Activated T-cell treated with anti-CD3 and anti-CD28 coated beads, Interleukin-2, amount 50 U/mL, for 1 hour (primary cell): ENCODE measurements at places on chromosomes 5 and 9.

DNA sequence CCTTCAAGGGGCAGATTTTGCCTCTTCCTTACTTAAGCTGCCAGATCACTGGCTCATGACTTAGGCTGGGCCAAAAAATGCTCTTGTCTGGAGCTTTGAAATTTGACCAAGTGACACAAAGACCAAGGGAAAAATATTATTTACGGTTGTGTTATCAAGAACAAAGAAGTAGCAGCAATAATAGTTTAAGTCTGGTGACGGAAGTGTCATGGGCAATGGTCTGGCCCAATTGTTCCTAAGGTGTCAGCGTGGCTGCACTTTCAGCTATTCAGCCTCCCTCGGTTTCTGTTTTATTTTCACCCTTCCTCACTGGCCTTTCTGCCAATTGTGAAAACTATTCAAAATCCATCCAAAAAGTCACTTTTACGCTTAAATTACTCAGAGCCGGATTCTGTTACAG lies 185.3 kb downstream of the CDH18 start:
- DNase-seq = no peak

DNA sequence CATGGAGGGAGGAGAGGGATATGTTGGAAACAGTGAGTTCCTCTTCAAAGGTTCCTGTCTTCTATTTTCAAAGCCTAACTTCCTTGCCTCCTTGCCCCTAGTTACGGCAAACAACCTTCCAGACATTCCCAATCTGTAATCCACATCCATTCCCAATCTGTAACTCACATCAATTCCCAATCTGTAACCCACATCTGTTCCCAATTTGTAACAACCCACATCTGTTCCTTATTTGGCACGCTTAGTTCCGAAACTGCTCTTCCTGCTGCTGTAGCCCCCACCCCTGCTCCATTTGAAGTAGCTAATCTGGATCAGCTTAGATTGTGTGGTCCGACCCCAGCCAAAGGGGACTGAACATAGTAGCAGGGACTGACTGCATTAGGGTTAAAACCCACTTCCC lies 23.9 kb upstream of the IDNK start:
- DNase-seq = no peak

DNA sequence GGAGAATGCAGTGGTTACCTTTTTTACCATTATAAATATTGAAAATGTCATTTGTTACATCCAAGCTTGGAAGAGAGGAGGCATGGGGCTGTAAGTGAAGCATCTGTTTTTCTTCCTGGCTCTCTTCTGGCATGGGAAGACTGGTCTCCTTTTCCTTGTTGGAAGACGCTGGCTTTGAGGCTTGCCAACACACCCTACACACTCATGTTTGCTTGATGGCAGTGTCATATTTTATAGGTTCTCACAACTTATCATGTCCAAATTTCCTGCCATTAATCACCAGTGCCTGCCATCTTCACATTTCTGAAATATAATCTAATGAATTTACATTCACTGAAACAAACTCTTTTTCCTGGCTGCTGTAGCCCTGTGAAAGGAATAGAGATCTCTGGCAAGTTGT lies 252.9 kb downstream of the MAN2A1 start:
- no peak for DNase-seq

DNA sequence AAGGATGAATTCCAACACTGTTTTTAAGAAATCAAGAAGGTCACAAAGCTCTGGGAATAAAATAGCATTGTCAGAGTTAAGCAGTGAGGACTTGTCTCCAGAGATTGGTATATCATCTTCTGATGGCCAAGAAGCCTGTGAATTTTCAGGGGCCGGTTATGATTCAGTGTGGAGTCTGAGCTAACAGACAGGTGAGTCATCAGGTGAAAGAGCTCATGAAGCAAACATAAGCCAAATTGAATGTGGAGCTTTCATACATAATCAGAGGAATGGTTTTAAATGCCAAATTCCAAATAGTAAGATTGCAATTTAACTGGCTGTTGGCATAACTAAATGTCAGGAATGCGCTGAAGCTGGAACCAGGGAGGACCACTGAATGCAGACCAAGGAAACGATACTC lies 494.2 kb downstream of the MTRR start:
- DNase-seq = no peak

GRCh38 chr9:90870621-90871326 lies 69.2 kb downstream of the SYK start:
- no peak for DNase-seq

- DNase-seq = no peak
Measured at GRCh38 chr5:20570486-20570885, 582.5 kb upstream of the CDH18 start.

DNA sequence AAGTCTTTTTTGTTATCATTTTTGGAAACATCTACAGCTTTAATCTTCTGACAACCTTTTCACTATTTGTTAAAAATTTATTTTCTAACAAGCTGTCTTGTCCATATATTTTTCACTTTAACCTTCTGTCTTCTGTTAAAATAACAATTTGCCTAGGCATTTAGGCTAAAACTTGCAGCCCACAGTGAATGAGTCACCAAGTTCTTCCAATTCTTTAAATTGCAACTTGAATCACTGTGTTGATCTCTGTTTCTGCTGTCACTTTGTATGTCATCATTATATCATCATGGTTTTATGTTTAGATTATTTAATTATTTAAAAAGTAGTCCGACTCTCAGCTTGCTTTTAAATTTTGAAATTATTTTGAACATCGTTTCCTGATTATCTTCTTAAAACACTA lies 473.8 kb upstream of the PTPRD start:
- no peak for DNase-seq

DNA sequence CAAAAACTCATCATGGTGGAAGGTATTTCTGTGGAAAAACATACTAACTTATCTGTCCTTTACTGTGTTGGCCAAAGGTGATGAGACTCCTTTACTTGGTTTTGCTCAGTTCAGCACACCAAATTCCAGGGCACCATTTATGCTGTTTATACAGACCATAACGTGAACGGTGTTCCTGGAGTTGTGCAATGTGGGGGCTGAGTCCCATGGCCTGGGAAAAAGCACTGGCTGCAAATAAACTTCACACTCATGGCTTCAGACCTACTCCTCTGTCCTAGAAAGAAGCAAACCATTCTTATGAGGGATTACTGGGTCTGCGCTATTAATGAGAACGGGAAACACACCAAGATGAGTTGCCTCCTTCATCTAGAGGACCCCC lies 10.4 kb downstream of the FREM1 start:
- no peak for DNase-seq

DNA sequence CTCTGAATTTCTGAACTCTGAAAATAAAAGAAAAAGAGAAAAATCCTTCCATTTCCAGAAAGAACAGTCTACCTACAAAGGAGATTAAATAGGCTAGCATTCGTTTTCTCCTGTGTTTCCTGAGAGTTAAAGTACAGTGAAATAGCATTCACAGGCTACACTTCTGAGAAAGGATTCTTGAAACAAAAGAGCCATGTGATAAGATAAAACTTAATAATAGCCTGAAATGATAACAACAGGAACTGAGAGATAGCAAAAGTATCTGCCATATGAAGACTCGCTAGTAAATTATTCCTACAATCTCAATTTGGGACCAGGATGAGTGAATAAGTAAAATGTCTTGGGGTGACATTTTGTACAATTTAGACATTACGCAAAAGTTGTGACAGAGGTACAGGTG lies 62.4 kb downstream of the FBN2 start:
- DNase-seq = no peak

DNA sequence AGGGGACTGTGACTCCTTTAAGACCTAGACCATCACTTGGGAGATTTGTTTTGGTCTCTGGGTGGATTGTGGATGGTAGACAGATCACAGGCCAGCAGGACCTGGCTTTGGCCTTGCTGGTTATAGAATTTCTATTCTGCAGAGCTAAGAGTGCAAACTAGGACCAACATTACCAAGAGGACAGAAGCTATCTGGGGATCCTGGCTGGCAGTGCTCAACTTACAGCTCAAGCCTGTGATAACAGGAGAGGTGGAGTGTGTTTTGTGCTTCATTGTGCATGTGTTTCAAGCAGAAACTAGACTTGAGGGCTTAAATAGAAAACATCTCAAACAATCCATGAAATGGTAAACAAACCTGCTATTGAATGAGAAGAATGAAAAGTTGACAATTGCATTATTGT lies 106.7 kb downstream of the ZNF462 start:
- DNase-seq = no peak

GRCh38 chr5:125505115-125505514 lies 758.7 kb upstream of the ZNF608 start:
- DNase-seq = no peak

- no peak for DNase-seq
Measured at GRCh38 chr9:97638666-97639065, 5.0 kb downstream of the NCBP1 start.

DNA sequence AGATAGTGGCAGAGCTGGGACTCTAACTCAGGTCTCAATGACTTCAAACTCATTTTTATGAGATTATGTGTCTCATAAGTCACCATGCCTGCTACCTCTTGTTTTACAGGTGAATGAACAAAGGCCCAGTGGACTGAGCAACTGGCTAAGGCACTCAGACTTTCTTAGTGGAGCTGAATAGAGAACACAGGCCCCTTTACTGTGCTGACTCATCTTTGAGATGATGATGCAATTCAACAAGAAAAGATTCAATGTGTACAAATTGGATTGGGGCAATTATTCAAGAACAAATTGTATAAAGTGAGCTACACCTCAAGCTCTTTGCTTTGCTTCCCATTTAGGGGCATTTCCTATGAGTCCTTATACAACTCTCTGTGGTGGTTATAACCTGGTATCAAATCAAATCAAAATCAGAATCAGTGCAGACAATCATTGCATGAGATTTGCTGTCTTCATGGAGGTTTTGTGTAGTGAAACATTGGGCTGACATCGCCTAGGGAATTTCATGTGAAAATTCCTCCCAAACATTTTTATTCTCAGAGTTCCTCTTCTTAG lies 84.3 kb upstream of the PPP2R2B start:
- DNase-seq = no peak

DNA sequence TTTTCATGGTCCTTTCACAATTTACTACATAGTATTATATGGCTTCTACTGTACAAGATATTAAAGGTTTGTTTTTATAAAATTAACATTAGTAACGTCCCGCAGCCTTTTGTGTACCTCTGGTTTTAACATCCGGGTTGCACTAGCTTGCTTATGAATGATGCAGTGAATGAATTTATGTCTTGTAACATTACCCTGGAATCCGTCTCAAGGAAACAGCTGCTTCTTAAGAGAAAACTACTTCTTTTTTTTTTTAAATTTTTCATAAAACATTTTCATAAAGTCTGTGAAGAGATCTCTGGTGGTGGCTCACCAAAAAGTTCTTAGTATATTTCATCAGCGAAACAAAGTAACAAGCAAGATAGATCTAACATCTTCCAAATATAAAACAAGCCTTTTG lies 23.6 kb downstream of the MARCHF3 start:
- DNase-seq = no peak

DNA sequence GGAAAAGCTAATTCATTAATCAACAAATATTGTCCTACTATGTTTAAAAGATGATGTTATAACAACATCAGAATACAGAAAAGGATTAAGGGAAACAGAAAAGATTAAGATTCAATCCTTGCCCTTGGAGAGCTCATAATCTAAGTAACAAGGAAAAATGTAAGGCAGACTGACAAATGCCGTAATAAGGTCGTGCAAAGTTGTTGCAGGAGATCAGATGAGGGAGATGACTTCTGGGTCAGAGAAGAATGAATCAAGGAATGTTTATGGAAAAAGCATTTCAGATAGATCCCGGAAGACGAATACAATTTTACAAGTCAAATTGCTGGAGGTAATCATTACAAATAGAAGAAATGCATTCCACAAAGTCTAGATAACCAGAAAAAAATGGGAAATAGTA lies 6.4 kb downstream of the ADAMTS6 start:
- no peak for DNase-seq

DNA sequence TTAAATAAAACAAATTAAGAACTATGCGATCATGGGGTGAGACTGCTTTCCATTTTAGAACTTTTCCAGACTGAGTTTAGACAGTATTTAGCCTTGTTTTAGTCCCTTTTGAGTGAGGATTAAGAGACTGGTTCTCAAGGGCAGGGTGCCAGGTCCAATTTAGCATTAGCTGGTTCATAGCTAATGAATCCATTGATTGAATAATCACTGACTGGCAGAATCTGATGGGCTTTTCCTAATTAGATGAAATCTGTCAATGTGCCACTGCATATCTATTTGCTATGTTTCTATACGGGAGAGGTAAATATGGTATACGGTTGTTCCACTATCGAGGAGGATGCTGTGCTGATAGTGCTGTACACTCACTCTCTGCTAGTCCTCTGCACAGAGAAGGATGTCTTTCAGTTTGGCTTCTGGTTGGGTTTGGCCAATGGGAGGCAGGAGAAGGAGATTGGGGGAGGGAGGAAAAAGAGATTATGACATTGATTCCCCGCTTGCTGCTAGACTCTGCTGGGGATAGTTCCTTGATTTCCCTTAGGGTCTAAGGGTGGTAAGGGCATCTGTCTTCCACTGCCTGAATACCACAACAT lies 496.6 kb downstream of the CTNND2 start:
- DNase-seq = no peak

DNA sequence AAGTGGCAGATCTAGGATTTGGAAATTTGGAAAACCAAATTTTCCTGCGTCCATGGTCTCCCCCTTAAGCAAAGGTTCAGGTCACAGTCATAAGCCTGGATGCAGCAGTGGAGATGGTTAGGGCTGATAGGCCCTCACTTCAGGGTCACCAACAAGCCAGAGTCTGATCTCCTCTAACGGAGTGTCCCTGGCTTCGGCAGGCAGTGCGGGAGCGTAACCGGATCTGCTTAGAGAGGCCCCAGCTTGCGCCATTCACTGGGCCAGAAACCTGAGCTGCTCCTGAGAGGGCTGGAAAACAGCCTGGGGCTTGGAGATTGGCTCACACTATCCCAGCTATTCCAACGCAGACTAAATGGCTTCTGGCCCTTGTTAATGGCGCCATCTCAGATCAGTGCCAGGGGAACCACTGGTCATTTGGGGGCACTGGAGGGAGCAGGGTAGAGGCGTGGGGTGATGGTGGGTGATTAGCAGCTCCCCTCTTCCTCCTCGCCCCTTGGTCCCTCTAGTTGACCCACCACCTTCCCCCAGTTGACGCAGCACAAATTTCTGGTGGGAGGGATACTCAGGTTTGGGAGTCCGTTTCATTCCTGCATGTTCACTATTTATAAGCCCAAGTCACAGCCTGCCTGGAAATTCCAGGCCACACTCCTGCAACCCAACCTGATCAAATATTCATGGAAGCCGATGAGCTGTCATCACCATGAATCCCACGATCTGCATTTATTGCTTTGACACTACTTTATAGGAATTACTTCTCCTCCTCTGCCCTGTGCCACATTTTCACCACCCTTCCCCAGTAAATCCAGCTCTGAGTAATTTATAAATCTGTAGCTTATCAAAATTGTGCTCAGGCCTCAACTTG lies 134.6 kb upstream of the CPEB4 start:
- no peak for DNase-seq

GRCh38 chr9:114908104-114908622 lies 22.2 kb downstream of the TNFSF8 start:
- DNase-seq = no peak
